NT2/D1 (cell line): ENCODE measurements at places on chromosomes 11 and 22.

- DNase-seq: no peak
These were observed 83.1 kb upstream of the PRODH start for GRCh38 chr22:19019029-19019678.

- no peak for DNase-seq
These were observed 5.4 kb upstream of the RANBP1 start for GRCh38 chr22:20110359-20110985.

- DNase-seq: no peak
These were observed 55.2 kb downstream of the KDM2A start for GRCh38 chr11:67174311-67174710.

GRCh38 chr22:43811777-43812148, 342 bp downstream of the EFCAB6 start:
- no peak for DNase-seq

DNA sequence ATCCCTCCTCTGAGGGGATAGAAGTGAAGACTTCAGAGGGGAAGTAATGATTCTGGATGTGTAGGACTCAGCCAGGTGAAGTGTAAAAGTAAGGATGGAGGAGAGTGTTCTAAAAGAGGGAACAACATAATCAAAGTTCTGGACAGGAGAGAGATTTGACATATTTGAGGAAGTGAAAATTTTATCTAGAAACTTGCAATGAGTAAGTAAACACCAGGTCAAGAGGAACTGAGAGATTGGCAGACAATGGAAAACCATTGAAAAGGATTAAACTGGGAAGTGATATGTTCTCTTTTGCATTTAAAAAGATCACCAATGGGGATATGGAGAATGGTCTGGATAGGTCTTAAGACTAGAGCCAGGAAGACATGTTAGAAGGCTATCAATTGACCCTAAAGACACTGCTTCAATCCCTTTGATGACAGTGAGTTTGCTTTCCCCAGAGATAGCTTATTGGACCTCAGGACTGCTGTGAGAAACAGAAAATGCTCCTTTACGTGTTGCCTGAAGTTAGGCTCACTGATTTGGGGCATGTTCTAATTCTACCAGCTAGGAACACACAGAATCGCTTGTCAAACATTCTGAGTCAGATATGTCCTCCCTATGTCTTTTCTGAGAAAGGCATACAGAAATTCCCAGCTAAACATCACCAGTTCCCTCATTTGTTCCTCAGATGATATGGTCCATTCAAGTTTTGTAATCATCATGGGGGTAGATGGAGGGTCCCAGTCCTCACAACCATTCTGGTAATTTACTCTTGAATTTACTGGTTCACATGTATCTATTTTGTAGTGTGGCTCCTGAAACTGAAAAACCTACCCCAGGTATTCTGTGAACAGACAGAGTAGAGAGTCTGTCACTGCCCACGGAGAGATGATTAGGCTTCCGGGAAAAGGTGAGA, 144.9 kb downstream of the MAML2 start:
- DNase-seq: no peak

DNA sequence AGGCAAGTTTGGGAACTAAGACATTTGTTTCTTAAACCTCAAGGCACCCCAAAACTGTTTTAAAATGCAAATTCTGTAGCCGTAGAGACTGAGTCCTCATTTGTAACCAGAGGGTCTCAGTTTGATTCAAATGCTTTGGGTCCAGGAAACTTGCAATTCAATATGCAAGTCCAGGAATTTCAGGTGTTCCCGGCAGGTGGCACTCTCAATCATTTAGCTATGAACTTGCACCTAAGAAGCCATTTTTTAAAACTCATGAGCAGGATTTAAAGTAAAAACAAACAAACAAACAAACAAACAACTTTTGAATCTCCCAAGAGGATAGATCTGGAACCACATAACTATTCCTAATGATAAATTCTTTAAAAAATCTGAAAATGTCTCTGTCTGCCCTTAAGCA, 8.7 kb upstream of the ABTB2 start:
- no peak for DNase-seq

- no peak for DNase-seq
These were observed 19.7 kb downstream of the MYO7A start for GRCh38 chr11:77147668-77148321.

- peak; percentile 70 for DNase-seq
These were observed at the start of gene SELENOM for GRCh38 chr22:31107178-31107893. TSS of gene SELENOM (minus strand) at chr22:31107568. CDS start at chr22:31107505, 63 bp downstream.

GRCh38 chr11:73413256-73413655, 37.1 kb downstream of the RELT start:
- no peak for DNase-seq

DNA sequence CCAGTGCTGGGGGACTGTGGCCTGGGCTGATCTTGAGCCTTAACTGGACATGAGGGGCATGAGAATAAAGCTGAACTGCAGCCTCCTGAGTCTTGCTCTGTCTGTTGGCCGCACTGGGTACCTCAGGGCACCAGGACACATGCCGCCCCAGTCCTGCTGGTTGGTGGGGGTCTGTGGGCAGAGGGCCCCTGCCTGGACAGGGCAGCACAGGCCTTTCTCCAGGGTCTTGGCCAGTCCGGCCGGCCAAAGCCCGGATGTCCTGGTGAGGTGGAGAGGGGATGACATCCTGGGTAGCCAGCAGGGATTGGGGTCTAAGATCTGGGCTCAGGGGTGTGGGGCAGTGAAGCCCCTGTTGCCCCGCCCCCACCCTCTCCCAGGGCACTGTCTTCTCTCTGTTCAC, 1.5 kb upstream of the RPS6KA4 start:
- no peak for DNase-seq

- DNase-seq: no peak
These were observed 12.4 kb downstream of the LDHAL6A start for GRCh38 chr11:18468059-18468458.

GRCh38 chr11:65412271-65413076, 10.1 kb upstream of the NEAT1 start:
- no peak for DNase-seq

DNA sequence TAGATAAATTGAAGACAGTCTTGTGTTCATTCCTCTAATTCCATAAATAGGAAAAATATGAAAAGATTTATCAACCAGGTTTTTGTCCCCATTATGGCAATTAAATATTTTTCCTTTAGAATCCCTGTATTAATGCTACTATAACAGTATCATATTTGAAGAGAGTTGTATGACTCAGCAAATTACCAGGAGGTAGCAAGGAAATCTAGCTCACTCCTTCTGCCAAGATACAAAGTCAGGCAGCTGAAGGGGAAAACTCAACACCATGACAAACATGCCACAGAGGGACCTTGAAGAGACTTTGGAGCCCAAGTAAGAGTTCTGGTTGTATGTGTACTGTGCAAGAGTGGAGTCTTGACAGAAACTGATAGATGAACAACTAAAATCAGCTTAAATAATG, 143.3 kb downstream of the GUCY1A2 start:
- no peak for DNase-seq
